ENCODE measurements at places on chromosomes 11 and 22.

GRCh38 chr11:71130106-71130505 lies 122.3 kb downstream of the SHANK2 start:
- no peak for DNase-seq

GRCh38 chr22:25404928-25405816 lies 159.3 kb upstream of the GRK3 start:
- peak; percentile 46 for DNase-seq

- no peak for DNase-seq
Observed at GRCh38 chr11:76444065-76444383, 794 bp upstream of the EMSY start.

DNA sequence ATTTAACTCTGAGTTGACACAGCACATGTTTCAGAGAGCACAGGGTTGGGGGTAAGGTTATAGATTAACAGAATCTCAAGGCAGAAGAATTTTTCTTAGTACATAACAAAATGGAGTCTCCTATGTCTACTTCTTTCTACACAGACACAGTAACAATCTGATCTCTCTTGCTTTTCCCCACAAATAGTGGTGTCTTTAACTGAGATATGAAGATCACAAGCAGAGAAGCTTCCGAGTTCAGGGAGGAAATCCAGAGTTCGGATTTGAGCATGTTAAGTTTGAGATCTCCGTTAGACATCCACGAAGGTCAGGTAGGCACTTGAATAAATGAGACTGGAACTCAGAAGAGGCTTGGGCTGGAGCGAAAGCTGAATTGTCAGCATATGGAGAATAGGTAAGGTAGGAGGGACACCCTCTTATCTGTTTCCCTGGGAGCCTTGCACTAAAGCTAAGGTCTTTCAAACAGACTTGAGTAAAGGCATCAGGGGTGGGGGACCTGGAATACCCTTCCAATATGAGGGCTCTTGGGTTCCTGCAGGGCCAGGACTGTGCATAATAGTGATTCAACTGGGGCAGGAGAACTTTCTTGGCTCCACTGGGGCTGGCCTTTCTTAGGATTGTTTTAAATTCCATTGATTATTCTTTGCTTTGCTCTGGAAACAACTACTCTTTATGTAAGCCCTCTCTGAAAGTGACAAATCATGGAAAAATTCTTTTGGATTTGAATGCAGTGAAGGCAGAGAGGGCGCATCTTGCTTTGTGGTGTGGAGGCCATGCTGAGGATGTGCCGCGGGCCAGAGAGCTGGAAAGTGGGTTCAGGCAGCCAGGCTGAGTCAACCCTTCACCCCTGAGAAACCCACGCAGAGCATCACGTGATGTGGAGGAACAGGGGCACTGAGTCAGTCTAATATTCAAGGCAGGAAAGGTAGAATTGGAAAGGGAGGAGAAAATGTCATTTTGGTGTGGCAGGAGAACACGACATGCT lies 62.7 kb upstream of the AMPD3 start:
- no peak for DNase-seq

- no peak for DNase-seq
Observed at GRCh38 chr11:134581966-134582769, 170.1 kb upstream of the B3GAT1 start.

DNA sequence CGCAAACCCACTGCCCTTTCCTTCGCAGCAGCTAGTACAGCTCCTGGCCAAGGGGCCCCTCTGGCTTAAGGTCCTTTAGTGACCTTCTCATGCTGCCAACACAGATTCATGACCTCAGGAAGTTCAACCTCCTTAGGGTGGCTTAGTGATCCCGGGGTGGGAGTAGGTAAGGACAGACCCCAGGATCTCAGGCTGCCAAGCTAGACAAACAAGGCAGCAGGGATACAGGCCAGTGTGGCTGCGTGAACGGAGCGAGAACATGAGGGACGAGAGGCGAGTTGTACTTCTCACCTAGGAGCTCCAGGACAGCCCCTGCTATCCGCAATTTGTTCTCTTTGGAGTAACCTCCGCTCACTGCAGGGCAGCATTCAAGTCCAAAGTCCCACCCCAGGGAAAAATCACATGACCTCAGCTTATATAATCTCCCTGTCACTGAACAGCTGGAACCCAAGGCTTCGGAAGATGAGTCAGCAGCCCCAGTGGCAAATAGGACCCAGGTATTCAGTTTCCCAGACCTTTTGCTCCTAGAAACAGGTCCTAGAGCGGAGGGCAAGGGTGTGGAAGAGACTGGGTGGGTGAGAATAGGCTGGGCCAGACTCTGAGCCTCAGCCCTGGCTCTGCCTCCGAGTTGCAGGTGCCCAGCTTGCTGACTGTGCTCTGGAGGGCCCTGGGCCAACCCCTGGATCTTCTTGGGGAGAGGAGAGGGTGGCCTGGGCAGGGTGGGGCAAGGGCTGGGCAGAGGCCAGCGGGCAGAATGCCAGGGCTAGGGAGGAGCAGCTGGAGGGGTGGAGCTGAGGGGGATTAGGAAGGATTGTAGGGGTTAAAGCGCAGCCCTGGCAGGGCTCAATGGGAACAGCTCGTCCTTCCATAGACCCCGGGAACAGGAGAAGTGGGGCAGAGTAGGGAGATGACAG lies 13.1 kb downstream of the USP2 start:
- no peak for DNase-seq

DNA sequence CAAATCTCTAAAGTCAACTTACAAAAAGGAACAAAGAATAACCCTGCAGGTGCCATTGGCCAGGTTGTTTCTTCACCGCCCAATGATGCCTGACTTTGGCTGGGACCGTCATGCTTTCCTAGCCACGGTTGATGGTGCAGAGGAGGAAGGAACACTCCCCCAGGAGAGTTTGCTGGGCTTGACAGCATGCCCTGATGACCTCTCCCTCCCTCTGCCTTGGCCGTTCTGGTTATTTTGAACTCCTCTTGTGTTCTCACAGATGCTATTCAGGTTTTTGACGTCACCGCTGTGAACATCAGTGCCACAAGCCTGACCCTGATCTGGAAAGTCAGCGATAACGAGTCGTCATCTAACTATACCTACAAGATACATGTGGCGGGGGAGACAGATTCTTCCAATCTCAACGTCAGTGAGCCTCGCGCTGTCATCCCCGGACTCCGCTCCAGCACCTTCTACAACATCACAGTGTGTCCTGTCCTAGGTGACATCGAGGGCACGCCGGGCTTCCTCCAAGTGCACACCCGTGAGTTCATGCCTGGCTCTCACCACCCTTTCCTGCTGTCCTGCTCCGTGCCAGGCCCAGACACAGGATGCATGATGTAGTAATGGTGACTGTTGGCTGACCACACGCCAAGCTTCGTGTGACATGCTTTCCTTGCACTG lies 89.0 kb upstream of the OR4B1 start:
- DNase-seq, result no peak

GRCh38 chr11:27412192-27412691 lies 49.2 kb upstream of the CCDC34 start:
- DNase-seq, result no peak

- DNase-seq, result no peak
Observed at GRCh38 chr11:22703591-22703990, 37.2 kb downstream of the GAS2 start.
